Stimulated activated naive CD8-positive, alpha-beta T cell treated with anti-CD3 and anti-CD28 coated beads, Interleukin-15, amount 100 ng/mL, for 72 hours (primary cell): ENCODE measurements at places on chromosomes 7 and 10.

GRCh38 chr10:21824409-21824808 lies 179.1 kb downstream of the DNAJC1 start:
- no peak for DNase-seq

DNA sequence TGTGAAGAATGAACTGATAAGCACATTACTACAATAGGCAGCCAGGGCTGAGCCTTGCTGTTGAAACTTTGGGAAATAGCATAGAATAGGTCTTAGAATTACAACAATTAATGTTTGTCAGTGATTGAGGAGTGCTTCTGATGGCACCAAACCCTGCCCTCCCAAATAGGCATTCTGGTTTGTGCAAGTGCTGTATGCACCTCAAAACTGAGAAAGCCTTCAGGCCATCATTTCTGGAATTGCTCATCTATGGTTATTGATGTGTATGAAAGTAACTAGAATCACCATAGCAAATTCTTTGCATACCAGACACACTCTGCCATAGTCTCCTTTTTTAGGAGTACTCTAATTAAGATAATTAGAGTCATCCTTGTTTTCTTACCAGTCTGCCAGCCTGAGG lies 585.0 kb upstream of the MBL2 start:
- no peak for DNase-seq

- no peak for DNase-seq
Measured at GRCh38 chr7:96991546-96992191, 13.7 kb upstream of the DLX6 start.

DNA sequence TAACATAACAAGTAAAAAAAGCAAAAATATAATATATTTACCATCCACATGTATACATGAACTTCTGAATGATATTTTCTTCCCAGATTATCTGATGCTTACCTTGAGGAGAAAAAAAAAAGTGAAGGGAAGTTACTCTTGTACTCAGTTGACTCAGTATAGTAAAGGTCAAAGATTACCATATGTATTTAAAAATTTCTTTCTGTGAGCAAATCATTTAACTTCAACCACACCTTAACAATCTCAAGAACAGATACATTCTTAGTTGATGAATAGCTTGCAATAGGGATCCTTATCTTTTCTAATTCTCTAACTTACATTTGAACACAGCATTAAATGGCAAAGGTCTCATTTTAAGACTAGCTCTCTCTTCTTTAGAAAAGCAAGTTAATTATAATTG lies 29.8 kb downstream of the PRR15 start:
- no peak for DNase-seq

DNA sequence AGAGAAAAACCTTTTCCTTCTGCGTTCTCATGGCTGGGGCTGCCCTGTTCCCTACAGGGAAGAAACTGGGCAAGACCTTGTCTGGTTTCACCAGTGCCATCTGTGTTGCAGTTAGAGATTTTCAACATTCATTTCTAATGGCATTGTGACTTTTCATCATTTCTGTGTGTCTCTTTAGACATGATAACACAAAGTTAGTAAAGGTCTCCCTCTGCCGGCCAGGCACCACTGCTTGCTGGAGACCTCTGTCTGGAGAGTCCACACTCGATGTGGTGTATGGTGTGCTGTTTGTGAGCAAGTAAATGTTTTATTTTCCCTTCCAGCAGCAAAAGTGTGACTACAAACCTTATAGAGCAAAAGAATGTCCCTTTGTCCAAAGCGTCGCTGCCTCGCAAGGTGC lies 213.5 kb downstream of the PAXIP1 start:
- no peak for DNase-seq

- no peak for DNase-seq
Measured at GRCh38 chr7:46003896-46004875, 83.1 kb upstream of the IGFBP3 start.

DNA sequence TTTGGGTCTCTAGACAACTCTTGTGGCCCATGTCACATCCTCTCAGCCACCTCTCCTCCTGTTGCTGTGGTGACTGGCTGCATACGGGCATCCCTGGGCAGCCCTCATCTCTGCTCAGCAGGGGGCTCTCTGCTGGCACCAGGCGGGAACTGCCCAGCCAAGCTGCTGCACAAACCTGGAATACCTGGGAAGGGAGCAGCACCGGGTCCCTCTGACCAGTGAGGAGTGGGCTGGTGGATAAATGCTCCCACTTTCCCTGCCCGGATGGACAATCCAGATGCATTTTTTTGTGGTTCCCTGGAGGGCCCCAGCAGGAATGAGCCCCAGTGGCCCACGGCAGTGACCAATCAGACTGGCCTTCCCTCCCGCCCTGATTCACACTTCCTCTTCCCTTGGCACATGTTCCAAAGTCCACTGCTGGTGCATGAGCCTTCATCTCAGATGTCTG lies 21.9 kb downstream of the GRID1 start:
- no peak for DNase-seq

DNA sequence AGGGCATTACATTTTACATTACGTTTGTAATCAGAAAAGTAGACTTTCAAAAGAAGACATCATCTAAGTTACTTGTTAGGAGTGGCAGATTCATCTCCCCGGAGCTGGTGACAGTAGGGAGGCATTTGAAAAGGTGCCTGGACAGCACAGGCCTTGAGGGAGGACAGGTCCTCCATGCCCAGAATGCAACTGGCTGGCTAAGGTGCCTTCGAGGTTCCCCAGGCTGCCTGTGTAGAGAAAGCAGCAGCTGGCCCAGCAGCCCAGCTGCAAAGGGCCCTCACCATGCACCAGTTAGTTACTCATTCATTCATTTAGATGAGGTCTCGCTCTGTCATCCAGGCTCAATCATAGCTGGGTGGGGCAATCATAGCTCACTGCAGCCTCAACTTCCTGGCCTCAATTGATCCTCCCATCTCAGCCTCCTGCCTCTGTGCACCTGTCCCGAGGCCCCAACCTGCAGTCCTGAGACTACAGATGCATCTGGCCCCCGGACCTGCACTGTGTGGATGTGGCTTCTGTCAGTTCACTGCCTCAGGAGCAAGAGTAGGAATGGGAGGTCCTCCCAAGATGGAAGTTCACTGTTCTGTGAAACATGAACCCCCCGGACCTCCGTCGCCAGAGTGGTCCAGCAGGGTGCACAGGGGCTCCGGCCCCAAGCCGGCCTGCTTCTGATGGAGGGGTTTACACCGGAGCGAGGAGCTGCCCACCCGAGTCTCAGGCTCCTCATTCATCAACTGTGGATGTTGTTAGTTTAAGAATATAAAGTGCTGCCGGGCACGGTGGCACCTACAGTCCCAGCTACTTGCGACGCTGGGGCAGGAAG lies 36.6 kb downstream of the PRKAG2 start:
- no peak for DNase-seq
